ENCODE measurements at places on chromosomes 4 and X.

GRCh38 chr4:98262431-98262830 is 1.2 kb downstream of the RAP1GDS1 start:
- no peak for DNase-seq

- no peak for DNase-seq
Observed at GRCh38 chrX:111308039-111308438, 37.8 kb upstream of the CAPN6 start.

DNA sequence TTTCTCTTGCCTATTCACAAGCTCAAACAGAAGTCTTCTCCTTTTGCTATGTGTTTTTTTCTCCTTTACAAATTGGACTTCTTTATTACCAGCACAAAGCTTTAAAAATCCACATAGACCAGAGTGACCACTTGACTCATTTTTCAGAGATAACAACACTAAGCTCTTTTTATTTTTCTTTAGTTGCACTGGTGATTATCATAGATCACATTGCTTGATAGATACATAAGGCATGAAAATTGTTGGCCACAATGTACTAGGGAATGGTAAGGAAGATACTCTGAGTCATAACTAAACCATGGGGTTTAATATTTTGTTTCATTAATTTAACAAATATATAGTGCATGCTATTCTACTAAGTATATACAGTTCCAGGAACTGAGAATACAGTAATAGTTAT is 159.0 kb downstream of the GASK1B start:
- no peak for DNase-seq

- DNase-seq = no peak
Observed at GRCh38 chr4:182216005-182216404, 27.2 kb upstream of the TENM3 start.

GRCh38 chr4:137621056-137621455 is 88.8 kb upstream of the PCDH18 start:
- DNase-seq = no peak

GRCh38 chr4:87180767-87181166 is 39.7 kb downstream of the KLHL8 start:
- DNase-seq = no peak

DNA sequence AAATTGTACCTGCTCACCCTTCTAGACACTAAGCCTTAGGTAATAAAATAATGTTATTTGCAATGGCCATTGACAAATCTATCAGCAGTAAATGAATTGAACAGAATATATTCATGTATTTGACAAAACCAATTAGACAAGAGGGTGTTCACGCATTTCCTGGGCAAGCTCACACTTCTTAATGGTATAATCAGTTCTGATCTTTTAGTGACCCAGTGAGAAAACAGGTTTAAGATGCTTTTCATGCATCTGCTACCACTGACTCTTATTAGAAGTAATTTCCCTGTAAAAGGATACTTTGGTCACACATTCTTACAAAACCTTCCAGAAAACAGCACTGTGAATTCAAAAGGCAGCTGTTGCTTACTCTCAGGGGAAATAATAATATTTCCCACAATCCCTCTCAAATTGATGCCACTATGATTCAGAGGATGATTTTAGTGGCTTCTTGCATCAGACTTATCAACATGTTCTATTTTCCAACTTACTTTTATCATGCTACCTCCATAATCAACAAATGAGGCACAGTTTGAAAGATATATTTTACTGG is 313.9 kb upstream of the NWD2 start:
- no peak for DNase-seq

GRCh38 chr4:120844528-120844921 is 78.0 kb downstream of the PRDM5 start:
- no peak for DNase-seq

Data from stimulated activated CD4-positive, alpha-beta T cell treated with anti-CD3 and anti-CD28 coated beads, Interleukin-12 subunit alpha, Interleukin-12 subunit beta, amount 100 ng/mL, for 24 hours (primary cell).